Spinal cord (tissue), 10 donors: ENCODE measurements at places on chromosomes 7 and 10. TPM values are rescaled to one million over a fixed set of nuclear protein-coding genes. Genes with fewer than 3 reads are reported as not detected.

DNA sequence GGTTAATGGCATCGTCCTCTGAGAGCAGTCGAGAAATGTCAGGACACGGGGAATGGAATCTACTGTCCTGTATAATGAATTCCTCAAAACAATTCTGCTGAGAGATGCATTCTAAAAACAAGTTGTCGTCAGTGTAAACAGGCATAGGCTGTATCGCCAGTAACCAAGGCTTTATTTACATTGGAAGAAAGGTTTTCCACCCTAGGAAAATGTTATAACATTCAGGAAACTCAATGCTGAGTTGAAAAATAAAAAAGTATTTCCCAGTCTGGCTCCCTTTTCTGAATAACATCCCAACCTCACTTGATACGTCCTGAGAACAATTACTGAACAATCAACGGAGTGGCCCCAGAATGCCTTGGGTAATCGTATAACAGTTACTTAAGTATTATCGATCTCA, 79.6 kb upstream of the UCN3 start:
- DNase-seq: no peak

Gene GPRIN2
- 4.9 TPM for total RNA-seq

- no peak for DNase-seq
These were observed 1.9 kb downstream of the ANTXRL start for GRCh38 chr10:46288601-46289206.

DNA sequence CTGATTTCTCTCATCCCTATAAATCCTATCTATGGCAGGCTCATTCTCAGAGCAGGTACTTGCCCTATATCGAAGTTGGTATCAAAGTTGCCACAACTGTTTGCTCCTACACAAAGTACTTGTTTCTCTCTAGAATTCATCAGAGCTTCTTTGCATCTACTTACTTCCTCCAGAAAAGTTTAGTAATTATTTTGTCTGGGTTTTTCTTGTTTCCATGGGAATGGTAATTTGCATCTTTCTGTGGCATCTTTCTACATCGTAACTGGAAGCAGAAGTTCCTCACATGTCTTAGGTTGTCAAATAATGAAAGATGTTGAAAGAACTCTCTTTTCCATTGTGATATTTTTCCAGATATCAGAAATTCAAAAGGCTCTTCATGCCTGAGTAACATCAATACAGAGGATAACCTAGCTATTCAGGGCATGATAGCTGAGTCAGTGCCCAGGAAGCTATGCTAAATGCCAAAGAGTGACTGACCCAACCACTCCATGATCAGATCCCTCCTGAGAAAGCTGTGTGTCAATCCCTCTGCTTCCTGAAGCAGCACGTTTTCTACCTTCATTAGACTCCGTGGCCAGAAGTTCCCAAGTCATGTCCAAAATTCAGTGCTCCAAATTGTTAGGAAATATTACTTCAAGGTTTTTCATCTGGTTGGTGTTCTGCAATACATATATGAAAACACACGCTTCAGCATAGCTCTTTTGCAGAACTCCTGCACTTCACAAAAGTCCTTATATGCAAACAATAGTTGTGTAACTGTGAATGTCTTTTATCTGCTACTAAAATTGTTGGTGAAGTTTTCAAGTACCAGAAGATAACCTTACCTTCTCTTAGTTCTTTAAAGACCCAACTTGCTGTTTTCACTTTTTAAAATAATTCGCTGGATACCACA, 216.5 kb downstream of the VTI1A start:
- no peak for DNase-seq

DNA sequence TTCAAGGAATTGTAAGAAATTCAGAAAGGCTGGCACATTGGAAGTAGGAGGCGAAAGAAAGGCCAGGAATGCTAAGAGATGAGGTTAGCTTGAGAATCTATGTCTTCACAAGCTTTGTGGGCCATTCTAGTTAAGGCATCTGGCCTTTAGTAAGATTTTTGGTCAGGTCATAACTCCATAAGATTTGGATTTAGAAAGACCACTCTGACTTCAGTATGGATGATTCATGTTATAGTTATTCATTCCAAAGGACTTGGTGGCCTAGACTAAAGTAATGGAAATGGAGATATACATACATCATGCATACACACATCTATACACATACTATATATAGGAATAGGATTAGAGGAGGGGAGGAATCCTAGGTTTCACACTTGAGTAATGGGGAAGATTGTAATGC, 77.5 kb downstream of the SEPTIN7 start:
- no peak for DNase-seq
